ENCODE measurements at places on chromosomes 4 and X.

- peak; percentile 15 for DNase-seq
These were observed 123.4 kb downstream of the ASB9 start for GRCh38 chrX:15146515-15146914.

- DNase-seq, result peak; percentile 24
These were observed 33.1 kb downstream of the FTHL17 start for GRCh38 chrX:31038575-31039326.

GRCh38 chr4:66943112-66943511 lies 602.2 kb downstream of the CENPC start:
- DNase-seq, result no peak

DNA sequence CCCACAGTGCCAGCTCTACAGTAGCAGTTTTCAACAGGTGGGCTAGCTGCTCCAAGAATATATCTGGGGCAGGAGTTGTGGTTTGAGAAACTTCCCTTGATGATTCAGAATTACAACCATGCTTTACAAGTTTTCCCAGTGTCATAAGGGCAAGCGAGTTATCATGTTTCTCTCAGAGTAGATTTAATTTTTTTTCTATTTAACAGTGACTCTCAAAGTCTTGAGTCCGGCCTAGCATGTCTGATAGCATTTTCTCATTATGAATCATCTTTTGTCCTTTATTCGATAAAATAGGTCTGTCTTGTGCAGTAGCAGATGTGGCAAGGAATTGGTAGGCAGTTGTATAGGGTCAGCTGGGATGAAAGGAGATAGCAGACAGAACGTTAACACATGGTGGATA lies 62.2 kb upstream of the SPANXD start:
- DNase-seq, result no peak

DNA sequence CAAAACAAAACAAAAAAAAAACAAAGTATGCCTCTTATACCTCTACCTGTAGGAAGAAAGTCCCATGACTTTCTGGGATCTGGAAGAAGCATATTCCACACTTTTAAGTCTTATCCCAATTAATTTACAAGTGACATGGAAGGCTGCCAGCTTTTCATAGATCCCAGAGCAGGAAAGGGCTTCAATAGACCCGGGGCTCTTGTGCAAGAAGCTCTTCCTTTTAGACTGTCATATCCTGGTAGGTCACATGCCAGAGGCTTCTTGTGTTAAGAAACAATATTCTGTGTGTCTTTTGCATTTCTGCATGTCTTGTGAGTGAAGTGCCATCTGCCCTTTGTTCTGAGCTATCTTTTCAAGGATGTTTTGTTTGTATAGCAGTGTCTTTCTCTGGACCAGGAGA lies 84.4 kb upstream of the PHOX2B start:
- DNase-seq, result no peak

DNA sequence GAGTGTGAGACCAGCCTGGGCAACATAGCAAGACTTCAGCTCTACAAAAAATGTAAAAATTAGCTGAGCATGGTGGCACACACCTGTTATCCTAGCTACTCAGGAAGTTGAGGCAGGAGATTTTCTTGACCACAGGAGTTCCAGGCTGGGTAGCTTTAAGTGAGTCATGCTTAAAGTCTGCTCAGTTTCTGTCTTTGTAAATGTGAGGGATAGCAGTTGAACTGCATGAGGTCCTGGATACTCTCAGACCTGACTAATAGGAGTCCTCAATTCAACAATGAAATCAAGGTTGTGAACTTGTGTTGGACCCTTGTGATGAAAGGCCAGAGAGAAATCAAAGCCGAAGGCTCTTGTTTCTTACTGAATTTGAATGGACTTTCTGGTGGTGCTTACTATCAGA lies 45.2 kb downstream of the STARD8 start:
- no peak for DNase-seq

DNA sequence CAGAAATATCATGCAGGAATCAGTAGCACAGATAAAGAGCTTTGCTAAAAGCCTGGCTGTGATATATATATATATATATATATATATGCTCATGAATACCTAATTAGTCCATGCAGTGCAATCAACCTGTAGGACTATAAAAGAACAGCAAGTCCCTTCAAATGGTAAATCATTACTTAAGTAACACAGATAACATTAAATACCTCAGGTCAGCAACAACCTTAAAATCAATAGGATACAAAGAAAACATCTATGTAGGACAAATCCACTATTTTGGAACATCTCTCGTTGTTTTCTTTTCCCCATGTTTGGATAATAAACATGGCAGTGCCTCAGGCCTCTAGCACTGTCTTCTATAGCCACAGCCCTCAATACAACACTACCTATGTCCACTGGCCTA lies 106.6 kb downstream of the FNIP2 start:
- DNase-seq, result no peak

DNA sequence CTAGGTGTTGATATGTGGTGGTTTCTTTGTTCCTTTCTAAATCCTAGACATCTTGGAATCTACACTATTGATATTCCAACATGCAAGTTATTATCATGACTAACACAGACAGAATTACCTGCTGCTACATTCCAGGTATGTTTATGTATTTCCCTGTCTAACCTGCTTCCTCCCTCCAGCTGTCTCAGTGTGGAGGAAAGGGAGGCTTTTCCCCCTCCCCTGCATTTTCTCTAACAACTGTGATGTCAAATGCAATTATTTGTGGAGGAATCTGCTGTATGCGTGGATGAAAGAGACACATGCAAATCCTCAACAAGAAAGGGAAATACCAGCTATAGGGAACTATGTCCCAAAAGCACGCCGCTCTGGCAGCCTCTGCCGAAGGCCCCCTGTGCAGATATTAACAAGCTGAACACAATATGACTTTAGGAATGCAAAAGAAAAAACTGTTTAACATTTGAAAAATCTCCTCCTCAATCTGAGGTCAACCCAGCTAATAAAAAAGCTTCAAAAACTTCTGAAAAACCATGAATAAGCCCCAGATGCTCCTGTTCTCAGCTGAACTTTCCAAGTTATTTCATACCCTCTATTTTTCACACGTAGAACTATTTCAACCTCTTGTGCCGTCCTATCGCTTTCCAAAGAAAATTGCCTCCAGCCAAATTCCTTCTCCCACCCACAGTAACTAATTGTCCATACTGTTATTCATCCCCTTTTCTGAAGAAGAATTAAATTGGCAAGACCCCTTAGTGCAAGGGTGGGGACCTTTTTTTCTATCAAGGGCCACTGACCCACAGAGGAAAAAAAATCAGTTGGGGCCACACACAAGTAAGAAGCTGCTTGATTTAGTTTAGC lies 225.1 kb upstream of the GPC4 start:
- no peak for DNase-seq

GRCh38 chrX:53080628-53081580 lies 1.3 kb upstream of the TSPYL2 start:
- no peak for DNase-seq

GRCh38 chr4:79209822-79210635 lies 115.8 kb downstream of the NAA11 start:
- DNase-seq, result no peak

DNA sequence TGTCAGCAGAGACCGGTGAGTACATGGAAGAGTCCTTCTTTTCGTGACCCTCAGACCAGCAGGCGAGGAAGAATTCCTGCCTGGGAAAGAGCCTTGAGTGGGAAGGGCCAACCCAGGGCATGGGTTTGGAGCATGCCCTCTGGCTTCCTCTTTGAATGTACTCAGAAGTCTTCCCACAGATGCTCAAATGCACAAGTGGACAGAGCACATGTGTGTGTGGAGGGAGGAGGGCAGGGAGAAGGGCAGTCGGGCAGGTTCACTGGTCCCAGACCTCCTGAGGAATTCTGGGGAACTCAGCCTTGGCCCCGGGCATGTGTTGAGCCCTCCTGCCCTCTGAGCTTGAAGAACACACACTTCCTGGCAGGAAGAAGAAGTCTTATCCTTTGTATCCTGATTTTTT lies 63.2 kb upstream of the HELT start:
- DNase-seq, result no peak

GRCh38 chr4:23269566-23269965 lies 576.8 kb downstream of the GBA3 start:
- DNase-seq, result no peak

DNA sequence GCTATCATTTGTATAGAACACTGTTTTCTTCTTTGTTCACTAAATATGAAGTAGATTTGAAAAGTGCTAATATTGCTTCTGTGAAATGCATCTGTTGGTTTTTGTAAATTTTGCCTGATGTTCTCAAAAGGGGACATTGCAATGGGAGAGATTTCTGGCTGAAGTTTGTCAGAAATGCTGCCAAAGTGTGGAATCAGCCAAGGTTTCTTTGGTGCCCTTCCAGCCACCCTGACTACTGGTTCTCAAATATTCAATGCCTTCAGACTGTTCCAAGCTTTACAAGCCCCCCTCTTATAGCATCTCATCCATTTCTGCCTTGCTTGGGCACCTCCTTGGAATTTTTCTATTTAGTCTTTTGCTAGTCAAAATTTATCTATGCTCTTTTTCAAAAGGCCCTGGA lies 60.6 kb upstream of the TMLHE start:
- DNase-seq, result no peak

GRCh38 chr4:161828061-161828460 lies 335.7 kb downstream of the FSTL5 start:
- no peak for DNase-seq

GRCh38 chr4:76377481-76377901 lies 43.5 kb downstream of the CCDC158 start:
- no peak for DNase-seq

DNA sequence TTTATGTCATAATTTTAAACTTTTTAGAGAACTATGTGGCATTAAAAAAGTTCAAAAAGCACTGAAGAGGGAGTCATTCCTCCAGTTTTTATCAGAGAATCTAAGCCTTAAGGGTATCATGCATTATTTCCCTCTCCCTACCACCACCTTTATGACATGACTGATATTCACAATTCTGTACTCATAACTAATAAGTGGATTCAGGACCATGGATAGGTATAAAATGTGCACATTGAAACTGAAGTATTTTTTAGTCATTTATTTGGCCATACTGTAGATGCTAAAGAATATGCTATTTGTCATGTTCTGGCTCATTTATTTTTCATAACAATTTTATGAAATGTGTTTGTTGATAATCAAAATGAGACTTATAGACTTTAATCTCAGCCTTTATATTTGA lies 897.5 kb upstream of the AGA start:
- no peak for DNase-seq

DNA sequence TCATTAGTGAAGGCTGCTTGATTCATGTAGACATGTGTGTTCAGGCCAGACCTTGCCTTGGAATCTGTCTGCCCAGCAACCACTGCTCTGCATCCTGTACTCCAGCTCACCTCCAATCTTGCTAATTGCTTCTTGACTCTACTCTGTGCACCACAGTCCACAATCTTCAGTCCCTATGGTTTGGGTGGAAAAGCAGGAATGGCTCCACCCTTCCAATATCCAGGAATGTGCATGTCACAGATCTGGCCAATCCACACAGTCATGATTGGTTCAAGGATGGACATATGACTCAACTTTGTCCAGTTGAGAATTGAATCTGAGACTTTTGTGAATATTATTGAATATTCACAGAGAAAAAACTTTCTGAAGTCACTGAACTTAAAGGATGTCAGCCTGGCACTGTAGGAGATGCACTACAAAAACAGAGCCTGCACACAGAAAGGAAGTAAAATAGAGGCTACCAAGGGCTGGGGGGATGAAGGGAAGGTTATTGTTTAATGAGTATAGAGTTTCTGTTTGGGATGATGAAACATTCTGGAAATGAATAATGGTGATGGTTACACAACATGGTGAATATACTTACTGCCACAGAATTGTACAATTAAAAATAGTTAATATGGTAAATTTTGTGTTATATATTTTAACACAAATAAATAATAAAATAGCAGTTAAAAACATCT lies 161.3 kb upstream of the USP38 start:
- no peak for DNase-seq

DNA sequence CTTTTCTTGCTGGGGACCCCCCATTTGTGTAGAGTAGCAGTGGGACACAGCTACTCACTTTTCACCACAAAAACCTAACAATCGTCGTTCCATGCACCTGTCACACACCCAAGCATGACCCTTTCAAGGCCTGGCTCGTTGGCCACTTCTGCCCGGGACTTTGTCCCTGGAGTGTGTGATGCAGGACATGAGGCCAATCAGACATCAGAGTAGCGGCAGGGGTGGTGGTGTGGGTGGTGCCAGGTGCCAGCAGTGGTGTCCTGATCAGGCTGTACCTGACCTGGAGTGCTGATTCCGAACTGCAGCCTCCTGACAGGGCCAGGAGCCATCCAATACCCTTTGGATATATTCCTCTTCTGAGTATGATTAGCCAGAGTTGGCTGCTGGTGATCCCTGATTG lies 23.1 kb upstream of the PROM1 start:
- no peak for DNase-seq
